Kidney (tissue), 22 donors: ENCODE measurements at places on chromosomes 1 and 21.

- DNase-seq: no peak
These were observed 3.6 kb downstream of the YBEY start for GRCh38 chr21:46289655-46290179.

GRCh38 chr1:71719330-71719729 lies 563.0 kb downstream of the NEGR1 start:
- no peak for DNase-seq

GRCh38 chr1:221013691-221014660 lies 134.7 kb downstream of the HLX start:
- DNase-seq: no peak

- DNase-seq: no peak
These were observed 7.5 kb downstream of the PTPRU start for GRCh38 chr1:29243871-29244200.

DNA sequence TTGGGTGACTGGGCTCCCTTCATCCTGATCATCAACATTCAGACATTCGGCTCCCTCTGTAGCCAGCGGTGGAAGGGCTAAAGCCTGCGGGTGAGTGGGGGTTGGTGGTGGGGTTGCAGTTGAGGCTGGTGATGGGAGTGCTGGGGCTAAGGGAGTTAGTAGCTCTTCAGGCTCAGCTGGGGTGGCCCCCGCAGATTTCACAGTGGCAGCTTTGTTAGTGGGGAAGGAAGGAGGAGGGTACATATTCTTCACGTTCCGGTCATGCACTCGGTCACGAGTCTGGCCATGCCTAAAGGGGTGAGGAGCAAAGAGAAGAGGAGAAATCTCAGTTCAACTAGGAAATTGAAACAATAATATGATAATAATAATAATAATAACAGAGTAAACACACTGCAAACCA lies 6.8 kb downstream of the PSMB4 start:
- DNase-seq: no peak

DNA sequence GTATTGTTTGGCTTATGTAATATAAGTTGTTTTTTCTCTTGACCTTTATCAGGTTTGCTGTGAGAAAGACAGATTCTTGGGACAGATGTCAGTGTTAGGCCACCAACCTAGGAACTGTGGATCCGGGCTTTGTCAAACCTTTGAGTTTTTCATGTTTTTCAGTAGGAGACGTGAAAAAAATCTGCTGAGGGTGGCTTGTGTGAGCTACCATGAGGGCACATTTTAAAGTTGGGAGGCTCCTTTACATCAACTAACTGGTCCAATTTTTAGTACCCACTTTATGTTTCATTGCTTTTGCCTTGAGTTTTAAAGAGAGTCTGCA lies 801 bp downstream of the RPS6KC1 start:
- no peak for DNase-seq

- DNase-seq: no peak
These were observed 2.6 kb upstream of the MAPKAPK2 start for GRCh38 chr1:206682111-206682510.

GRCh38 chr1:106249365-106249764 lies 807.1 kb upstream of the PRMT6 start:
- DNase-seq: no peak

DNA sequence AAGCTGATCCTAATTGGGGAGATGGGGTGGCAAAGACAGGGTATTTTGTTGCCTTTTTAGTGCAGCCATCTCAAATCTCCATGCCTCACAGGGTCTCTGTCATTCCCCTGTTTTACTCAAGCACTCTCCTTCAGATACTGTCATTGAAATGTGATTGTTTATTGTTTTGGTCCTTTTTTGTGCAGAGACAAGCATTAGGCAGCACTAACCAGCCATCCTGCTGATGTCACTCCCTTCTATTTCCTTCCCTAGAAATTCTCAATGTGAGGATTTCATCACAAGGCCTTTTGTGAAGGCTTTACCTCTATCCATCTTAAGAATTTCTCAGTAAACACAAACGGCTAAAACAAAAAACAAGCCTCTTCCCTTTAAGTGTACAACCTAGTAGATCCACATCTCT lies 34.7 kb downstream of the OR10J5 start:
- no peak for DNase-seq

- no peak for DNase-seq
These were observed 22.5 kb downstream of the SNAP47 start for GRCh38 chr1:227757781-227758180.

- no peak for DNase-seq
These were observed 50.9 kb downstream of the SH3BGR start for GRCh38 chr21:39502631-39503030.
